K562 (cell line): ENCODE measurements at places on chromosomes 4 and X. TPM values are rescaled to one million over a fixed set of nuclear protein-coding genes. Genes with fewer than 3 reads are reported as not detected.

DNA sequence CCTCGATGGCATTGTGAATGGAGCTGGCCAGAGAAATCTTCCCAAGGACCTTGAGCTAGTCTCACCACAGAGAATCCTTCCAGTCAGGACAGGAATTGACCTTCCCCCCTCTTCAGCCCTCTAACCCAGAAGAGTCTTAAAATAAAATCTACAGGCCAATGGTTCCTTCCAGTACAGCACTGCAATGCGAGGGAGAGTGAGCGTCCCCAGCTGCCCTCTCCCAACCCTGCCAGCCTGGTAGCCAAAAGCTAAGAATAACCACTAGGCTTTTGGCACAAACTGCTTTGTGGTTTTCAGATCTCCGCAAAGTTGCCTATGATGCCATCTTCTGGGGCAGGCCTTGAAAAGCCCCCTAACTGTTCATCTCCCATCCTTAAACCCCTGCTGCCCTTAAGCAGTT is 175.1 kb downstream of the AR start:
- DNase-seq, result no peak

DNA sequence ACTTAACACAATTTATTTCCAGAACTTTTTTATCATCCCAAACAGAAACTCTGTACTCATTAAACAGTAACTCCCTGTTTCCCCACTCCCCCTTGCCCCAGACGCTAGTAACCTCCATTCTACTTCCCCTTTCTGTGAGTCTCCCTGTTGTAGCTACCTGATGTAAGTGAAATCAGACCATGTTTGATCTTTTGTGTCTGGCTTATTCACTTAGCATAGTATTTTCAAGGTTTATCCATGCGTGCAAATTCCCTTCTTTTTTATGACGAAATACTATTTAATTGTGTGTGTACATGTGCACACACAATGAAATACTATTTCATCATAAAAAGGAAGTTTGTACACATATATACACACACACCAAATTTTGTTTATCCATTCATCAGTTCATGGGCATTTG is 5.2 kb downstream of the PKD2 start:
- no peak for DNase-seq

GRCh38 chrX:12973561-12974304 is 1.2 kb upstream of the TMSB4X start:
- no peak for DNase-seq

Gene PASD1
- 9.6 and 10.5 TPM in 2 replicates for total RNA-seq

DNA sequence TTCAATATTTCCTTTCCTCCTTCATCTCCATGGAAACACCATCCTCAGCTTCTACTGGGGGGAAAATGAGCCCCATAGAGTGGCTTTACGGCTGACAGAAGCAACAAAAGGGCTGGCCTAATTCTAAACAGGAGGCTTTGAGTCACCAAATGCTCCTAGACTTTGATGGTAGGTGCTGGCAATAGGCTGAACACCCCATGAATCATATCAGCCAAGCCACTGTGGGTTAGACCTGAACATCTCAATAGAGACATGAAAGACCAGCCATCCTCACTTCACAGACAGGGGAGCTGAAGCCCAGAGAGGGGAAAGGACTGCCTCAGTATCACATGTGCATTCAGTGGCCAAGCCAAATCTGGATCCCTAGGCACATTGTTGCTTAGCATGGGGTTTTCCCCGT is 107.6 kb downstream of the AMER1 start:
- DNase-seq, result no peak

Gene SYP
- 2.1 and 3.0 TPM in 2 replicates for total RNA-seq

Gene HTR2C
- total RNA-seq, result 0.04 and 0.11 TPM in 2 replicates

- DNase-seq, result no peak
Measured at GRCh38 chr4:8919651-8920288, 48.1 kb upstream of the HMX1 start.

DNA sequence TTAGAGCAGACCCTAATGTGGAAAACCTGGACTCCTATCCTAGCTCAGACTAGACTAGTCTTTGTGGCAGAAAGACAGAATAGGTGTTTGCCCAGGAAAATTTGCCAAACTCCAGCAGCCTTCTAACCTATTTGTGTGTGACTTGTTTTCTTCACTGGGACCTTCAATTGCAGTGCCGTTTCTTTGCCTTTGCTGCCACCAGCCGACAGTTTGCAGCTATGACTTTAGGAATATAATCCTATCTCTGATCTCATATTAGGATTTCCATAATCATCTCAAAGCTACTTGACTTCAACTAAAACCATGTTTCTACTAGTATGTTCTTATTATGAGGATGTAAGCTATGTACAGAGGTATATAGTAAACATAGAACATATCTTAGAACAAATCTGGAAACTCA is 60.2 kb upstream of the PGAM4 start:
- DNase-seq, result peak; percentile 42

GRCh38 chrX:10831716-10832502 is 211.5 kb upstream of the MID1 start:
- DNase-seq, result no peak

- DNase-seq, result no peak
Measured at GRCh38 chrX:130497531-130497930, 95.7 kb downstream of the RBMX2 start.

DNA sequence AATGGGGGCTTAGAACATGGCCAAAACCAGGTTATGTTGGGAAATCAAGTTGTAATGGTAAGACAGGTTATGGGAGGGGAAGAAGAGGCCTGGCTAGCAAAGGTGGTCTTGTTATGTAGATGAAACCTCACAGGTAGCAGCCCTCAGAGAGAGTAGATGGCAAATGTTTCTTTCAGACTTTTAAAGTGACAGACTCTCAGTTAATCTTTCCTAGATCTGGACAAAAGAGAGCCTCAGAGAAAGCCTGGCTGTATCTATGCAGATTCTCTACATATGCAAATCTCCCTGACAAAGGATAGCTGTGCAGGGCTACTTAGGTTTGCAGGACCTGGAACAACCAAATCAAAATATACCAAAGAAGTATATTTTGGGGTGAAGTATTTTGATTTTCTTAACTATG is 284.1 kb upstream of the AMOT start:
- DNase-seq, result no peak

GRCh38 chrX:150352581-150352980 is 10.5 kb upstream of the MAMLD1 start:
- no peak for DNase-seq

- DNase-seq, result no peak
Measured at GRCh38 chr4:101853028-101853427, 62.5 kb downstream of the BANK1 start.

Gene TCEAL5
- total RNA-seq, result not detected in 2 replicates

DNA sequence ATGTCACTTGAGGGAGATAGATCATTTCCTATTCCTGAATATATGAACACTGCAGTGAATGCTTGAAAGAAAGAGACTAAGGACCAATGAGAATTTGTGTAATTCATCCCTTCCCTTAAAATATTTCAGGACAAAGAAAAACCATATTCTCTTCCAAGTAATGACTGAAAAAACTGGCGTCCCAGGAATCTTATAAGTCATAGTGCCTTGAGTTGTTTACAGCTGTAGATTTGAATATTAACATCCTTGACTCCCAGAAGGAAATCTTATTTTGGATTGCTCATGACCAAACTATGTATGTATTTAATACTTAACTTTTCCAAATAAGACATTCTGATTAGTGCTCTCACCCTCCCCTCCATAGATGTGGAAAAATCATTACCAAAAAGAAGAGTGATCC is 55.5 kb downstream of the CLDN22 start:
- no peak for DNase-seq

- DNase-seq, result no peak
Measured at GRCh38 chr4:43224559-43224958, 332.0 kb downstream of the GRXCR1 start.

Gene DCAF12L1
- not detected in 2 replicates for total RNA-seq

Gene CLGN
- total RNA-seq, result 2.2 and 2.7 TPM in 2 replicates

GRCh38 chr4:22003878-22004277 is 55.3 kb upstream of the KCNIP4 start:
- no peak for DNase-seq

Gene PGAM4
- total RNA-seq, result not detected in 2 replicates

Gene USP17L25
- not detected in 2 replicates for total RNA-seq

Gene ATP5ME
- total RNA-seq, result 509 and 535 TPM in 2 replicates

- no peak for DNase-seq
Measured at GRCh38 chrX:4129626-4130025, 416.2 kb upstream of the PRKX start.

Gene RTL9
- total RNA-seq, result 0.16 and 0.31 TPM in 2 replicates

GRCh38 chrX:45479835-45480422 is 279.3 kb upstream of the DIPK2B start:
- DNase-seq, result no peak

Gene SLC16A2
- total RNA-seq, result 0.07 and 0.13 TPM in 2 replicates

- DNase-seq, result no peak
Measured at GRCh38 chr4:68366600-68366999, 16.7 kb upstream of the YTHDC1 start.

- no peak for DNase-seq
Measured at GRCh38 chr4:80010316-80010715, 62.7 kb downstream of the ANTXR2 start.

GRCh38 chr4:122150931-122151330 is 1.2 kb upstream of the BLTP1 start:
- no peak for DNase-seq

DNA sequence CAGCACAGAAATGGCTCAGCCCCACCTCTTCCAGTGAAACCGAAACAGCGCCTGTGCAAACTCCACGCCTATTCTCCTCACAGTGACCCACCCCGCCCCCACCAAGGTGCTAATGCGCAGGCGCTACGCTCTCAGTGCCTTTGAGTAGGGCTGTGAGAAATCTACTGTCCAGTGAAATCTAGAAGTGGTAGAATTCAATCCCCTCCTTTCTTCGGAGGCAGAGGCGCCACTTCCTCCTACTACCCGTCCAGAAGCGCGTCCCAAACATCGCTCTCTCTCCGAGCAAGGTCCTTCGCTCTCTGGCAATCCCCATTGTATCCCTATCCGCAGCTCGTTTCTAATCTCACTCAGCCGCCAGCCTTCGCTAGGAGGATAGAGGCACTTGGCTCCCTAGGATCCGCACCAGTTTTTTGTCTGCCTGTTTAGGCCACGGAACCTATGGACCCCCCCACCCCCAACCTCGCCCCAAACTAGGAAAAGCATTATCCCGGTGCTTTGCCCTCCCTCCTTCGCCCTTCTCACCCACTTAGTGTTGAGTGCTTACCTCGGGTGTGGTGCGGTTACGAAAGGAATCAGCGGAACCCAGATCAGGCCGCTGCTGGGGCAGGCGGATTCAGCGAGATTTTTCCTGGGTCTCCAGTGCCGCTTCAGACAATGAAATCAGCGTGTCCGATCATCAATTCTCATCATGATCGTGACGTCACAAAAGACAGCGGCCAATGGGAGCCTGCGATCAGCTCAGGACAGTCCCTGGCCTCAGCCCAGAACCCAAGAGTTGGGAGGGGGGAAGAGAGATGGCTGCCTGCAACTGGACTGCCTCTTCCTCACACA is at the start of gene HDX:
Gene HDX, minus strand, starts transcription at position 656 of the 831 bp plus-strand sequence. CDS start 27,056 bp downstream, outside the sequence.
- no peak for DNase-seq

Gene CSAG1
- 56.2 and 58.3 TPM in 2 replicates for total RNA-seq

Gene CPLX1
- 2.1 and 3.3 TPM in 2 replicates for total RNA-seq
